Ascending aorta (tissue), 2 donors: ENCODE measurements at places on chromosomes 4 and X.
A peak's percentile ranks its signal among the peaks of the same experiment; 100 is the strongest.

DNA sequence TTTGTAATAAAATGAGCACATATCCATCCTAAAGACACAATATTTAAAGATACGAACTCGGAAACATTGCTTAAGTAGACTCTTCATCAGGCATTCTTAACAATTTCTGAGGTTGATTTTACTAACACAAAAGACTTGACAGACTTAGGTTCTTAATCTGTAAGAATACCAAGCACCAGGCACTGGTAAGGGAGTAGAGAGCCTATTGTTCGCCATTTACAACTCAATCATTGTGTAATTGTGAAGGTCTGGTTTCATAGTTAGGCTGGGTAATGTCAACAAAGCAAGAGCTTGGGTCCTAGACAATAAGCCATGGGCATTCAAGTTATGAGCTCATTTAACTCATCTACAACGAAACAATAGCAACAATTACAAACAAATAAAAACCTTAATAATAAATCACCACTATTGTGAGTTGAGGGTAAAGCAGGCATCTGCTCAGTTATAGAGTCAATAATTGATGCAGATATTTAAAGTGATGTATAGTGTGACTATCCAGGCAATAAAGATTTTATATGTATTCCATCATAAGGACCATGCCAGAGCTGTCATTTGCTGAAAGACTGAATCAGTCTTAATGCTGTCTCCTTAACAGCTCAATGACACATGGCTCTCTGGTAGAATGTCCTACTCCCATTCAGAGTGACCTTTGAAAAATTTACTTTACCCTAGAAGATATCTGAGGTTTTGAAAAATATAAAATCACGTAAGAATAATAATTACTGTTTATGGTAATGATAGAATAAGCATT lies 664.0 kb upstream of the PCDH7 start:
- no peak for DNase-seq

DNA sequence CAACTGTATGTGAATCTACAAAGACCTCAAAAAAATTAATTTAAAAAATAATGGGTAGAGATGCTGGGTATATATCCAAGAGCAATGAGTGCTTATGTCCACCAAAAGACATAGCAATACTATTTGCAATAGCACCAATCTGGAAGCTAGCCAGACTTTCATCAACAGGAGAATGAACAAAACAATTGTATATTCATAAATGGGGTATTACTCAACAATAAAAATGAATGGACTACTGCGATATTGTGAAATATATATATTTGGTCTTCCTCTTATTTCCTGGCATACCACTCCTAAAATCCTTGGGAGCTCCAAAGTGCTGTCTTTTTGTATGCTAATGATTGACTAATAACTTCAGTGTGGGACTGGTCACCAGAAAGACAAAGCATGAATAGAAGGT lies 77.5 kb downstream of the MSN start:
- no peak for DNase-seq

DNA sequence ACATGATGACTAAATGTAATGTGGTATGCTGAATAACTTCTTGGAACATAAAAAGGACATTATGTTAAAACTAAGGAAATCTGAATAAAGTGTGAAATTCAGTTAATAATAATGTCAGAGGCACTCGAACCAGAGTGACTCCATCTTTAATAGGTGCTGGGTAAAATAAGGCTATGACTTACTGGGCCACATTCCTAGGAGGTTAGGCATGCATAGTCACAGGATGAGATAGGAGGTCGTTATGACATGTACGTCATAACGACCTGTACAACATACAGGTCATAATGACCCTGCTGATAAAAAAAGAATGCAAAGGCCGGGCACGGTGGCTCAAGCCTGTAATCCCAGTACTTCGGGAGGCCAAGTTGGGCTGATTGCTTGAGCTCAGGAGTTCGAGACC lies 28.9 kb upstream of the OPHN1 start:
- DNase-seq: no peak

- no peak for DNase-seq
Measured at GRCh38 chrX:39205467-39205866, 404.2 kb downstream of the MID1IP1 start.

DNA sequence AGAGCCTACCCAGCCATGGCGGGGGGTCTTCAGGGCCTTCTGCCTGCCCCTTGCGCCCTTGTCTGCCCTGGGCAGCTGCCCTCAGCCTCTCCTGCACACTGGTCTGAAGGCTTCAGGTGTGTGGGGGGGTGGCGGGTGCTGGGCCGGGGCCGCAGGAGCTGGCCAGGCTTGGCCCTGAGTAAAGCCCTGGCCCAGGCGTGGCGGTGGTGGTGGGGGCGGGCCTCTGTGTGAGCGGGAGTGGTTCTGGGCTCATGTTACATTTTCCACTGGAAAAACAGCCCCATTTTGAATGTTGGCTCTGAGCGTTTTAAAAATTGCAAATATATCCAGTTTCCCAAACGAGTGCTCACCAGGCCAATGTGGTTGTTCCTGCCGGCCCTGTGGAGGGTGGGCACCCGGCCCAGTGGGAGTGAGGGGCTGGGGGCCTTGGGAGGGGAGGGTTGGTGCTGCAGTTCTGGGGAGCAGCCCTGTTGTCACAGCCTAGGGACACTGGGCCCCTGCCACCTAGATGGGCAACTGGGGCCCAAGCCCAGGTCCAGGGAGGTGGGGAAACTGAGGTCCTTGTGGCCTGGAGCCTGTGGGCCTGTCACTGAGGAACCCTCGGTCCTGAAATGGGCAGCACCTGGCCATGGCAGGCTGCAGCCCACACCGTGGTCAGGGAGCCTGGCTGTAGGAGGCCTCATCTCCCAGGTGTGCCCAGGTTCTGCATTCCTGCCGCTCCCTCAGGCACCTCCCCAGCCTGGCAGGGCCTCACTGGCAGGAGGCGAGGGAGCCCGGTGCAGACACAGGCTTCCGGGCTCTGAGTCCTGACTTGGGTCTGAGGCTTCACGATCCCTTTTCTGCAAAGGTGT lies 28.3 kb downstream of the FGFRL1 start:
- no peak for DNase-seq

- no peak for DNase-seq
Measured at GRCh38 chr4:2177443-2178093, 64.4 kb downstream of the HAUS3 start.

- DNase-seq: no peak
Measured at GRCh38 chrX:30821116-30821515, 67.9 kb downstream of the TAB3 start.

- no peak for DNase-seq
Measured at GRCh38 chr4:106038012-106038411, 142.7 kb downstream of the NPNT start.

DNA sequence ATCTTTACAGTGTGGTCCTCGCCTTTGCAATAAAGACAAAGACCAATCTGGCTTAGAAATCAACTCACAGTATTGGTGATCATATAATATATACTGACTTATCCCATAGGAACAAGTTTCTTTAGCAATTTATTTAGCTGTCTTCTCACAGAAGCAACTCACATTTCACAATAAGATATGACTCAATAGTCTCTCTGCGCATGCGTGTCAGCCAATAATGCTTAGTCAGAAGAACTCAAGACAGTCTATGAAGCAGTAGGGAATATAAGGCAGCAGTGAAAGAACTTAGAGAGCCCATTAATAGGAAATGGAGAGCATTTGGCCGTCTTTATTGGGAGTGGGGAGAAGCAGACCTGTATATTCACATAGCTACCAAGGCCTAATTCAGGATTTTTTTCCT lies 216.7 kb downstream of the IL13RA2 start:
- DNase-seq: no peak

DNA sequence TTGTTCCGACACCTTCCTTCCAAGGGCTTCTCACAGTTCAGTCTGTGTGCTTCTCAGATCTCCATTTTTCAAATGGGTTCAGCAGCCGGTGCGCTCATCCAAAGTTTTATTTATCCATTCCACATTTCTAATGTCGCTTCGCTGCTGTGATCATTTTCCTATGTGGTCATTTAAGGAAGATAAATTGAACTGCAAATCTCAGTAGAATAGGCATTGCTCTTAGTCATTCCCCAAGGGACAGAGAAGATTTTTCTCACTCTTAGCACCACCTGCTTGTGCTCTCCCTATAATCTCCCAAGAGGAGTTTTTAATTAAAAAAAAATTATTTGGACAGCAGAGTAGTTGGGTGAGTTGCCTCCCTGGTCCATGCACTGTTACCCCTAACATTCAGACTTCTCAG lies 278.9 kb upstream of the GATB start:
- no peak for DNase-seq

GRCh38 chrX:13268874-13269273 lies 51.0 kb downstream of the ATXN3L start:
- no peak for DNase-seq

- DNase-seq: no peak
Measured at GRCh38 chrX:135632353-135632752, 81.1 kb upstream of the CT45A1 start.

DNA sequence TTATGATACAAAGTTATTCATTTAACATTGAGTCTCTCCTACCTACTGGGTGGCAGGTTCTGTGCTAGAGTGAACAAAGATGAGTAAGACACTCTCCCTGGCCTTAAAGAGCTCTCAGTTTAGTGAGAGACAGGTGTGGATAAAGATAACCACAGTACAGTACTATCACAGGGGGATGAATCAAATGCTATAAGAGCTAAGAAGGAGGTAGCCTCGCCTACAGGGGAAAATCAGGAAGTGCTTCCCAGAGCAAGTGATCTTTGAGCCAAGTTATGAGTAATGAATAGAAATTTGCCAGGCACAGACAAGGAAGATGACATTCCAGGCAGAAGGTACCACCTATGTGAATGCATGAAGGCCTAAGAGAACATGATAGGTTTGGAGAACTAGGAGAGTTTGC lies 3.4 kb upstream of the IGBP1 start:
- DNase-seq: no peak

GRCh38 chr4:161920304-161921052 lies 243.3 kb downstream of the FSTL5 start:
- no peak for DNase-seq

GRCh38 chr4:182264139-182264752 lies 21.0 kb downstream of the TENM3 start:
- no peak for DNase-seq

GRCh38 chr4:159705334-159705733 lies 602.5 kb downstream of the RAPGEF2 start:
- no peak for DNase-seq

- DNase-seq: no peak
Measured at GRCh38 chrX:138014577-138014976, 448.6 kb downstream of the ZIC3 start.

DNA sequence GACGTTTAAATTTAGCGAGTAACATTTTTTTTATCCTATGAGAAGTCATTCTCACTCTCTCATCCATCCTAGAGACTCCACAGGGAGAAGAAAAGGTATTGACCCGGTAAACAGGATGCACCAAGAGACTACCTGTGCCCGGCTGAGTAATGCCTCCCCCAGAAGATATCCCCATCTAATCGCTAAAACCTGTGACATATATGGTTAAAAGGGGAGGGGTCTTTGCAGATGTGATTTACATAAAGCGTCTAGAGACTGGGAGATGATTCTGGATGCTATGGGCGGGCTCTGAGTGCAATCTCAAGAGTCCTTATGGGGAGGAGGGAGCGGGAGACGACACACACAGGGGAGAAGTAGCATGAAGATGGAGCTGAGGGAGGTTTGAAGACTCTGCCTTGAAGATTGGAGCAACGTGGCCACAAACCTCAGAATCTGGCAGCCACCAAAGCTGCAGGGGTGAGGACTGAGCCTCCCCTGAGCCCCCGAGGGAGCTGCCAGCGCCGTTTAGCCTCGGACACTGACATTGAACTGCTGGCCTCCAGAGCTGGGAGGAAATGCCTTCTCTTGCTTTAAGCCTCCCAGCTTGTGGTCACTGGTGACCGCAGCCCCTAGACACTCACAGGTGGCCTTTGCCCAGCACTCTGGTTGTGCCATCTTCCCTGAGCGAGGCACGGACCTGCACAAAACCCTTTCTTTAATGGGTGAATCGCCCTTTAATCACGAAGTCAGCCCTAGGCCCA lies 11.2 kb downstream of the ABLIM2 start:
- DNase-seq: no peak

GRCh38 chr4:16292585-16292984 lies 66.3 kb upstream of the TAPT1 start:
- DNase-seq: no peak

- DNase-seq: no peak
Measured at GRCh38 chrX:2401590-2402360, 99.0 kb downstream of the DHRSX start.

GRCh38 chr4:185559915-185560281 lies 24.6 kb upstream of the PDLIM3 start:
- peak; percentile 82 for DNase-seq

DNA sequence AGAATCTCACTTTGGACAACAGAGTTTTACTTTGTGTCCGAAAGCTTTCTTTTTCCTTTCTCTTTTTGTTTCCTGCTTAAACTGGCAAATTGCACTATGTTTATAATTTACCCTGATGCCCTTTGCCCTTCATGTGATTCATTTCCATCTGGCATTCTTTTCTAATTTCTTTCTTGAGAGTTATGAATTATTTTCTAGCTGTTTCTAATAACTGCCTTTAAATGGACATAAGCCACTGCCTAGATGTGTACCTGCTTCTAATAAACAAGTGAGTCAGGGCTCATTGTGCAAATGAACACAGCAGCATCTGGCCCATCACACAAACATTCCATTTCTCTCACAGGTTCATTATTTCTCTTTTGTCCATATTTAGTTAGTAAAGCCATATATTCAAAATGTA lies 242.3 kb upstream of the GPRIN3 start:
- no peak for DNase-seq

DNA sequence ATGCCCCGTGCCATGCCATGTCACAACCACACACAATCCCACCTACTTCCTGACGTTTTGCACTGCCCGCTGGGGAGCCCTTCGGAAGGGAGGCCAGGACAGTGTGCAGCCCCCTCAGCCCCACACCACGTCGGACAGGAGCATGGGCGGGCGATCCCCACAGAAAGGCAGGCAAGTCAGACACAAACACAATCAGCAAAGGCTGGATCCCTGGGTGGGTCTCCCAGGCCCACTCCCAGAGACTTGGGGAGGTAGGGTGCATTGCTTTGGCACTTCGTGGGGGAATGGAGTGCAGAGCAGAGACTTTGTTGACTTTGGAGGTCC lies 14.1 kb downstream of the LETM1 start:
- no peak for DNase-seq
